ENCODE measurements at places on chromosomes 11 and 22.

GRCh38 chr11:22346282-22346681 is 8.1 kb downstream of the SLC17A6 start:
- no peak for DNase-seq

DNA sequence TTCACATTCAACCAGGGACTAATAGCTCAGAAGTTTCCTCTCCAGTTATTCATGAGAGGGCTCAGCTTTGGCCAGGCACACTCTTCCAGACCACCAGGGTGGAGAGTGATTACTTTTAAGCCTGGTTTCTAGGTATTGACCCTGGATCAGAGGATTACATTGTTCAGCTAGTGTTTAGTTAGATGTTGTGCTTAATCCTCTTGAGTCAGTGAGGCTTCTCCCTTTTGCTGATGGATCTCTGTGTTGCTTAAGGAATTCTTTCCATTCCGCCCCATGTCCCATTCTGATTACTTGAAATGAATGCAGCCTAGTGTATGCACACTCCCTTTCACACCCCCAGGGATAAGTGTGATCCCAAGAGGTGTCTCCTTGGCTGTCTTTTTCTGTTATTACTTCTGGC is 271.7 kb upstream of the ANO5 start:
- no peak for DNase-seq

GRCh38 chr11:118067006-118067405 is 9.9 kb upstream of the TMPRSS4 start:
- DNase-seq: no peak

DNA sequence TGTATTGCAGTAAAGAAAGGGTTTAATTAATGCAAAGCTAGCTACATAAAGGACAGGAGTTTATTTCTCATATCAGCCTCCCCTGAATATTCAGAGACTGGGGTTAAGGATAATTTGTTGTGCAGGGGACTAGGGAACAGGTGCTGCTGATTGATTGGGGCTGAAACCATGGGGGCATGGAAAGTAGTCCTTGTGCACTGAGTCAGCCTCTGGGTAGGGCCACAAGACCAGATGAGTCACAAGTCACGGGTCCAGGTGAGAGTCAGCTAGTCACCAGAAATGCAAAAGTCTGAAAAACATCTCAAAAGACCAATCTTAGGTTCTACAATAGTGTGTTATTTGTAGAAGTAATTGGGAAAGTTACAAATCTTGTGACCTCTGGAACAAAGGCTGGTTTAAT is 32.9 kb upstream of the SYT13 start:
- no peak for DNase-seq

DNA sequence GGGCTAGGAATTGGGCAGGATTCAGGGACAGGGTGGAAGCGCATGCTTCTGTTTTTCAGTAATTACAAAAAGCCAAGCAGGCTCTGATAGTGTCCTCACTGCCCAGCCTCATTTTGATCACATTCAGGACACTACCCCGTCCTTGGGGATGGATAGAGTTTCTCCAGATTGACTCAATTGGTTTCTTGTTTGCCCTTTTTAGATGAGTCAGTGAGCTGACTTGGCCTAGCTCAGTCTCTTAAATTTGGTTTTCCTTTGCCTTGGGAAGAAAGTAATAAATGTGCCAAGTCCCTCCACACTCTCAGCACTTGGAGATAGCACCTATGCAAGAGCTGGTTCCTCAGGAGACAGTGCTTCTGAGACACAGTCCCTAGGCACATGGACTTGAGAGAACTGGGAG is 25.5 kb downstream of the DKK3 start:
- no peak for DNase-seq

GRCh38 chr22:39806109-39806508 is 87.5 kb downstream of the ENTHD1 start:
- no peak for DNase-seq

DNA sequence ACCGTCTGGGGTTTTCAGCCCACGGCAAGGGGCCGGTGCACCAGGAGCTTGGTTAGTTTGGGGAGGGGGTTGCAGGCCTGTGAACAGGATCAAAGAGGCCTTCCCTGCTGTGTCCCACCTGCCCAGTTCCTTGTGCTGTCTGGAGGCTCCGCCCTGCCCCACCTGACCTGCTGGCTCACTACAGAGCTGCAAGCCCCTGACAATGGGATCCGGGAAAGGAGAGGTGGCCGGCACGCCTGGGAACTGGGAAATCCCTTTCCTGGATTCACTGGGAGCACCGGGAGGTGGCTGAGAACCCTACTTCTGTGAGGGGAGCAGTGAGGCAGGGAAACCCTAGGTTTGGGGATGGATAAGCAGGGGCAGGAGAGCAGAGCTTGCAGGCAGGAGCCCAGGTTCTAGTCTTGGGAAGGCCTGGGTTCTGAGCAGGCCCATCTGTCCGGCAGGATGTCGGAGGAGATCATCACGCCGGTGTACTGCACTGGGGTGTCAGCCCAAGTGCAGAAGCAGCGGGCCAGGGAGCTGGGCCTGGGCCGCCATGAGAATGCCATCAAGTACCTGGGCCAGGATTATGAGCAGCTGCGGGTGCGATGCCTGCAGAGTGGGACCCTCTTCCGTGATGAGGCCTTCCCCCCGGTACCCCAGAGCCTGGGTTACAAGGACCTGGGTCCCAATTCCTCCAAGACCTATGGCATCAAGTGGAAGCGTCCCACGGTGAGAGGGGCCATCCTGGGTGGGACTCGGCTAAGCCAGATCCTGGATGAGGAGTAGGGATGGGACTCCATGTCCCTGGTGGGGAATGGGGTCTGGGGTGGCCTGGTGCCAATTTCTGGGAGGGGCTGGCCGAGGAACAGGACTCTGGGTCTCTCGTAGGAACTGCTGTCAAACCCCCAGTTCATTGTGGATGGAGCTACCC is 786 bp downstream of the CAPN1 start:
- peak; percentile 67 for DNase-seq

GRCh38 chr11:131823772-131824171 is 453.4 kb downstream of the NTM start:
- DNase-seq: peak; percentile 58

GRCh38 chr22:48478124-48478523 is 1349.5 kb downstream of the BRD1 start:
- no peak for DNase-seq

DNA sequence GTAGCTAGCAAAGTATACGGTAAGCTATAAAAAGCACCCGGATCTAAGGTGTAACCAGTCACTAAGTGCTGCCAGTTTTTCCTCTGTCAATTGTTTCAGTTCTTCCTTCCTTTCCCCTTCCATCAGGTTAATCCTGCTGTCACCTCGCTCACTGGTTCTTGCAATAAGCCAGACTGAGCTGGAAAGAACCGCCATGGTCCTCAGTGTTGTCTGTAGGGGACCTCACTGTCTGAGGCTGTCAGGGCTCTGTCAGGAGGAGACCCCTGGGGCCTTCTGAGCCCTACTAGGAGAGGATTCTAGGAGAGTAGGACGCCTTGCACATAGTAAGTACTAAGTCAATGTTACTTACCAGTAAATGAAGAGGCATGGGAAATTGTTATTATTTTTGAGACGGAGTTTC is 1.4 kb upstream of the TBC1D22A start:
- DNase-seq: no peak

DNA sequence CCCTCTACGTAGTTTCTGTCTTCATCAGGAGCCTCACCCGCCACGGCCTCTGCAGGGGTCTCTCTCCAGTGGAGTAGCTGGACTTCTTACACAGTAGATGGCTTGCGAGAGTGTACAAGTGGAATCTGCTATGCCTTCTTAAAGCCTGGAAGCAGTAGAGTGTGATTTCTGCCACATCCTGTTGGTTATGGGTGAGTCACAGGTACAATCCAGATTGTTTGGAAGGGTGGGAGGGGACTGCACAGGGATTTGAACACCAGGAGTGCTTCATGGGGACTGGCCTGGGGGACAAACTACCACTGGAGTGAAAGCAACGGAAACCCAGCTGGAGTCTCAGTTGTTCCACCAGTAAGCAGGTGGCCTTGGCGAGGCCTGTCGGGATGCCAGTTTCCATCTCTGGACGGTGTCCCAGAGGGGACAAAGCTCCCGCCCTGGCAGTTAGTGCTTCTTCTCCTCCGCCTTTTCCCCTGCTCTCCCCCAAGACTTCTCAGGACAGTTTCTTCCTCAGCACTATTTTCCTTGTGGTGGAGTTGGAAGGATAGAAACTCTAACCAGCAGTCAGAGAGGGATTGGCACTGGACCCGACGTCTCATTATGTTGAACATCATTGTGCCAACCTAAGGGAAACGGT is 85.0 kb upstream of the RCN1 start:
- DNase-seq: no peak

DNA sequence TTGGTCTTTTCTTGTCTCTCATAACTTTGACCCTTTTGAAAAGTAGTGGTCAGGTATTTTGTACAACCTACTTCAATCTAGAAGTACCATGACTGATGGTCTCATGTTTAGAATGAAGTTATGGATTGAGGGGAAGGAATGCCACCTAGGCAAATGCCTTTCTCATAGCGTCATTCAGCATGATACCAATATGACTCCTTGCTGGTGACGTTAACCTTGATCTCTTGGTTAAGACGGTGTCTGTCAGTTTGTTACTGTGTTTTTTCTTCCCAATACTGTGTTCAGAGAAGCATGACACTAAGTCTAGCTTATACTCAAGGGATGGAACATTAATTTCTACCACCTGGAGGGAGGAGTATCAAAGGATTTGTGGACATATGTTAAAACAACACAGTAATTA is 130.9 kb downstream of the KIF18A start:
- DNase-seq: no peak

GRCh38 chr22:18997925-18998315 is 61.8 kb upstream of the PRODH start:
- peak; percentile 50 for DNase-seq

DNA sequence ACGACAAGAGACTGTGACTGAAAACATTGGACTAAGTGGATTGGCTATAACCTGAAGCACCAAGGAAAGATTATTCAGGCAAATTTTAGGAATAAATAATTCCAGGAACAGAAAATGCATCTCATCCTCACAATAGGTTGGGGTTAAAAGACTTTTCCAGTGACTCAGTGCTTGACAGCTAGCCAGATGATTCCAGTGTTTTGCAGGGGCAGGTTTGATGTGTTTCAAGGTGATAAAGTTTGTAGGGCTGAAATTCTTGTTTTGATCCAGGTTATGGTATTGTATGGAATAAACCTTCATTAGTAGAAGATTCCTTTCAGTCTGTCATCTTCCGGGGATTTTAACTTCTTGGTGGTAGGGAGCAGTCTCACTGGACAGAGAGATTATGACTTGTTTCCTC is 2.3 kb downstream of the EXT2 start:
- no peak for DNase-seq

DNA sequence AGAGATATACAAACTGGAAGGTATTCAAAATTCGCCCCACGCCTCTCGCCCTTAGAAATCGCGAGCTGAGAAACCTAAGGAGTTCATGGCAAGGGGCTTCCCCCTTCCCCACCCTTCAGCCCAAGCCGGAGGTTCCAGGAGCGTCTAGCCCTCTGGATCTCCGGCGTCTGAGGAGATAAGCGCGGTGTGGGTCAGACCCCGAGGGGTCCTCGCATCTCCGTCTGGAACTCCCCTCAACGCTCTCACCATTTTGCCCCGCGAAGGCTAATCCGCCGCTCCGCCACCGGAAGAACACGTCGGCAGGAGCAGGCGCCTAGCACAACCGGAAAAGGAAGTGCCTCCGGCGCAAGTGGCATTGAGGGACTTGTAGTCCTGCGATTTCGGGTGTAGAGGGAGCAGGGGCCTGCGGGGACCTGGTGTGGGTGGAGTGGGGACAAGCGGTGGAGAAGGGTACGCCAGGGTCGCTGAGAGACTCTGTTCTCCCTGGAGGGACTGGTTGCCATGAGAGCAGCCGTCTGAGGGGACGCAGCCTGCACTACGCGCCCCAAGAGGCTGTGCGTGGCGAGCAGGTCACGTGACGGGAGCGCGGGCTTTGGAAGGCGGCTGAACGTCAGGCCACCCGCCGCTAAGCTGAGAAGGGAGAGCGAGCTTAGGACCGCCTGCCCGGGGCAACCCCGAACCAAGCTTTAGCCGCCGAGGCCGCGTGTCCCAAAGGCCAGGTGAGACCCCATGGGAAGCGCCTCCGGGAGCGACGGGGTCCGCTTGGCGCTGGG is at the start of the genes FEN1 and TMEM258:
TSS of gene FEN1 (plus strand) at position 602 of the 773 bp plus-strand sequence. CDS start 2,451 bp downstream, outside the sequence.
TSS of gene TMEM258 (minus strand) at position 290 of the 773 bp plus-strand sequence. CDS start at position 249, 41 bp downstream.
- DNase-seq: peak; percentile 96

DNA sequence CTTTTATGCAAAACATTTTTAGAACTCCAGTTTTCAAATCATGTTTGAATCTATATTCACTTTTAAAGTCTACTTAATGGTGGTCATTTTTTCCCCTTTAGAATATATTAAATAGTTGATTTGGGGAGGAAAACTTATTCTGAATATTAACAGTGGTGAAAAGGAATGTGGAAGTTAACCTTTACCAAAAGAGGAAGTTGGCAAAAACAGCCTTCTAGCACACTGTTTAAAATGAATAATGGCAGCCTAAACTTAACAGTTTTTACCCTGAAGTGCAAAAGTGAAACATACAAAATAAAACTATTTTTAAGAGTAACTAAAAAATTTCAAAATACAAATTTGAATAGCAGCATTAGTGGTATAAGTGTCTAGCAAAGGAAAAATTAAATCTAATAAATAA is 86.4 kb downstream of the GRK3 start:
- DNase-seq: no peak

DNA sequence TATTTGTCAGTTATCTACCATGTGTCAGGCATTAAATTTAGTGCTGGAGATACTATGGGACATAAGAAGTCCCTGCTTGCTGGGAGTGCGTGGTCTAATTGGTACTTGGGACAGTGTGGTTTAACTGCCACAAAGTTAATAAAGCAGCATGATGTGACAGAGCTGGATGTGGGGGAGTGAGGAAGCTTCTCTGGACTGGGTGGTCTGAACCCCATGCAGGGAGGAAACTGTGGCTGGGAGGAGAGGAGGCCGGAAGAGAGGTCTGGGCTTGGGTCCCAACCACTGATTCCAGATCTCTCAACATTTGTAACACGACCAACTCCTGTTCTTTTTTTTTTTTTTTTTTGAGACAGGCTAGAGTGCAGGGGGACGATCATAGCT is 37.1 kb downstream of the ST3GAL4 start:
- no peak for DNase-seq

DNA sequence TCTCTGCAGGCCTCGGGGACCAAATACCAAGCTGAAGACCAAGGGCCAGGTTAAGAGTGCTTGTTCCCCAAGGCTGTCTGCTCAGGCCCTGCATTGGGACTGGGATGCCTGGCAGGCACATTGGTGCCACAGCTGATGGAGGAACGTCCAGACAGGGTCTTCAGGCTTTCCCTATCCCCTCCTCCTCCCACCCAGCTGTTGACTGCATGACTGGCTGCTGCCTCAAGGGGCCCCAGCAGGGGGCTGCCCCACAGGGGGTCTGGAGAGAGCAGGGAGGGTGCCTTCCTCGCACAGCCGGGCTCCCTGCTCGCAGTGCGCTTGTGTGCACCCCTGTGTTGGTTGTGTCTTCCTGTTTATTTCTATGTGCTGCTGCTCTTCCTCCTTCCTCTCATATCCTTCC is 9.9 kb downstream of the RCOR2 start:
- no peak for DNase-seq

Measured in DMS53 (cell line).